ENCODE measurements at places on chromosomes 13 and 19.

- no peak for DNase-seq
Measured at GRCh38 chr13:72652681-72653080, 74.7 kb downstream of the MZT1 start.

DNA sequence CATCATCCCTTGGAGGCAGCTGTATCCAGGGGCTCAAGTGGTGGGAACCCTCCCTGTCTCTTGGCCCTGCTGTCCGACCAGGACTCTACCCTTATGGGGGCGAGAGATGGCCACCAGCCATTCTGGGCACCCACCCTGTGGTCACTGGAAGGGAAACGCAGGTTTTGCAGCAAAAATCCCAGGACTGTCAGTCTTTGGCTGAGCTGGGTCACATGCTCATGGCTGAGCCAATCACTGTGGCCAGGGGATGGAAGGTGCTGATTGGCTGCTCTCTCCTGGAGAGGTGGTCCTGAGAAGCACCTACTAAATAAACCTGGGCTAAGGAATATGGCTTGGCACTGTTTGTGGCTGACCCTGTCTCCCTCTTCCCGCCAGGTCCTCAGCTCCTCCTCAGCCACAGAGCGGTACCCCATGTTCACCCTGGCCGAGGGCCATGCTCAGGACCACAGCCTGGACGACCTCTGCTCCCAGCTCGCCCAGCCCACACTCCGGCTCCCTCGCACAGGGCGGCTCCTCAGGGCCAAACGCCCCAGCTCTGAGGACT is 8.9 kb downstream of the ATG4D start:
- no peak for DNase-seq

DNA sequence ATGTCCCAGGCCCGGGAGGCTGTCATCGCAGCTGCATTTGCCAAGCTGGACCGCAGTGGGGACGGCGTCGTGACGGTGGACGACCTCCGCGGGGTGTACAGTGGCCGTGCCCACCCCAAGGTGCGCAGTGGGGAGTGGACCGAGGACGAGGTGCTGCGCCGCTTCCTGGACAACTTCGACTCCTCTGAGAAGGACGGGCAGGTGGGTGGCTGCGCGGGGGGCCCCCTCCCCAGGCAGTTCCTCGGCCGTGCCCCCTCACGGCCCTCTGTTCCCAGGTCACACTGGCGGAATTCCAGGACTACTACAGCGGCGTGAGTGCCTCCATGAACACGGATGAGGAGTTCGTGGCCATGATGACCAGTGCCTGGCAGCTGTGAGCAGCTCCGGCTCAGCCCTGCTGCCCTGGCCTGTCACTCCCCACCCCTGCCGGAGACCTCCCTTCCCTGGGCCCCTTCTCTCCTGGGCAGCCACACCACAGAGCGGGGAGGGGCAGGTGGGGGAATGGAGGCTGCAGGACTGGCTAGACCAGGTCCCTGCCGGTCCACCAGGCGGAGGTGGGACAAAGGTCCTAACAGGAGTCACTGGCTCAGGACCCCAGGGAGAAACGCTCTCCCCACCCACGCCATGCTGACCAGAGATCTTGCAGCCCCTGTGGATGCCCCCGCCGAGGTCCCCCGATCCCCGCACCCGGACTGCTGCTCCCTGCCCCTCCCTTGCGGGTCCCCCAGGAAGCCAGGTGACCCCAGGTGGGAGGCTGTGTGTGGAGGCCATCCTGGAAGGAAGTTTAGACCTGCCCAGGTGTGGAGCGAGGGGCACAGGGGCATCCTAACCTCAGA is 1.1 kb downstream of the CAPS start:
- DNase-seq = no peak

GRCh38 chr19:16111909-16112752 is 442 bp downstream of the RAB8A start:
- DNase-seq = no peak

- no peak for DNase-seq
Measured at GRCh38 chr13:85567909-85568308, 231.3 kb downstream of the SLITRK6 start.

GRCh38 chr13:44191504-44192171 is 182.0 kb upstream of the SERP2 start:
- DNase-seq = no peak

GRCh38 chr19:13873834-13874515 is 3.0 kb upstream of the NANOS3 start:
- DNase-seq = no peak

DNA sequence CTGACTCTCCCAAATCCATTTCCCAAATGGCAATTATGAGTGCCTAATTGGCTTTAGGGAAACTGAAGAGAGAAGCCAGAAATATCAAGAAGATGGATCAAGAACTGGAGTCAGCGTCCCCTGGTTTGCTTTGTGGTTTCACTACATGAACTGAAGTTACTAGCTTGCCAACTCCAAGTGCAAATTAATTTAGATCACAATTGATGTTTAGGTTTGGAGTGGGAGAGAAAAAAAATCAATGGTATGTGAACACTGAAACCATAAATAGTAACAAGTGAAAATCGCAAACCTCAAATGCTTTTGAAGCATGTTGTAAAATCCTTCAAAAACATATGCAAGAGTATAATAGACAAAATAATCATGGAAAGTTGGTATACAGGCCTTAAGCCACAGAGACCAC is 1528.6 kb upstream of the SLC10A2 start:
- DNase-seq = no peak

DNA sequence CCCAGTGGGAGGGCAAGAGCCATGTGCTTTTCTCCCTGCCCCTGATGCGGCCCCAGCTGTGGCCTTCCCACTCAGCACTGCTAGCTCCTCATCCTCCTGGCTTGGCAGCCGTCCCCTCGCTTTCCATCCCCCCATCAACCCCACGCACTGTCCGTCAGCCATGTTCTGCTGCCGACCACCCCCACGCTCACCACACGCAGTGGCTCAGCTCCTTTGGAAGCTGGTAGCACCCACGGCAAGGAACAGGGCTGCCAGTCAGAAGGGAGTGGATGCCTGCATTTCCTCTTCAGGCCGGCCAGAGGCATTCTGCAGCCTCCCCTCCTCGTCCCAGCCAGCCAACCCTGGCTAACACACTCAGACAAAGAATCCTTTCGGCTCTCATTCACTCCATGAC is 6.3 kb downstream of the CALM3 start:
- DNase-seq = no peak

- no peak for DNase-seq
Measured at GRCh38 chr13:41312176-41312500, 1.1 kb downstream of the NAA16 start.

GRCh38 chr13:93889430-93889951 is 590.0 kb downstream of the DCT start:
- DNase-seq = no peak

- DNase-seq = no peak
Measured at GRCh38 chr13:67136157-67136556, 94.0 kb downstream of the PCDH9 start.

DNA sequence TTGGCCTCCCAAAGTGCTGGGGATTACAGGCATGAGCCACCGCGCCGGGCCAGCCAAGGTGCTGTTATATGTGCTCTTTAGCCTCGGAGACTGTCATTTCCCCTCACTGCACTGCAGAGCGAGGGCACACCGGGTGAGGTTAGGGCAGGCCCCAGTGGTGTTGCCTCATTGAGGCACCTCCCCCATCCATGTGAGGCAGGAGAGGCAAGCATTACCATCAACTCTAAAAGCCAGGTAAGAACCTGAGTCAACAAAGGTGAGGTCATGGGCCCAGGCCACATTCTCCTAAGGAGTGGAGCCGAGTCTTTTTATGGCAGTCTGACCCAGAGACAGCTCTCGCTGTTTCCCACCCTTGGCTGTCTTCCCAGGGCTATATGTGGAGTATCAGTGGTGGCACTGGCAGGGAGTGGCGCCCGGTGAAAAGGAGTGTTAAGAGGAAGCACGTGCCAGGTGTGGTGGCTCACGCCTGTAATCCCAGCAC is 10.9 kb downstream of the B3GNT8 start:
- no peak for DNase-seq

DNA sequence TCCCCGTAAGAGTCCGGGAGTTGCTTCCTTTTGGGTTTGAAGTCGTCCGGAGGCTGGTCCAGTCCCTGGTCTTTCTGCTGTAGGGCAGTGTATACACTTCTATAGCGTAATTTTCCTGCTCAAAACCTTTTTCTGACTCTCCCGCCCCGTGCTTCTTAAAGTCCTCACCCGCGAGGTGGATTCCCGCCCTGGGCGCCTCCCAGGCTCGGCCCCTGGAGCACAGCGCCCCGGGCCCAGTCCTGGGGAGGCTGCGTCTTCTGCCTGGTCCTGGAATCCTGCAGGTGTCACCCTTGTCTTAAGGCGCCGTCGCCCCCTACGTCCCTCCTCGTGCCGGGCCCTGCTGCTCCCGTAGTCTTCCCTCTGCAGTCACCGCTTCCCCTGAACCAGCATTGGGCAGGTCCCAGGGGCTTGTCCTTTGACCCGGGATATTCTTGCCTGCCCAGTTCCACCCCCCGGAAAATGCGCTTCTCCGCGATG is 34.4 kb upstream of the ZNF808 start:
- no peak for DNase-seq

GRCh38 chr13:95083758-95084157 is 217.5 kb downstream of the ABCC4 start:
- no peak for DNase-seq

GRCh38 chr13:52103386-52103785 is 25.5 kb downstream of the NEK5 start:
- DNase-seq = no peak

GRCh38 chr19:43779820-43780219 is 953 bp downstream of the KCNN4 start:
- DNase-seq = no peak

- DNase-seq = no peak
Measured at GRCh38 chr13:41426047-41426446, 31.3 kb upstream of the RGCC start.

DNA sequence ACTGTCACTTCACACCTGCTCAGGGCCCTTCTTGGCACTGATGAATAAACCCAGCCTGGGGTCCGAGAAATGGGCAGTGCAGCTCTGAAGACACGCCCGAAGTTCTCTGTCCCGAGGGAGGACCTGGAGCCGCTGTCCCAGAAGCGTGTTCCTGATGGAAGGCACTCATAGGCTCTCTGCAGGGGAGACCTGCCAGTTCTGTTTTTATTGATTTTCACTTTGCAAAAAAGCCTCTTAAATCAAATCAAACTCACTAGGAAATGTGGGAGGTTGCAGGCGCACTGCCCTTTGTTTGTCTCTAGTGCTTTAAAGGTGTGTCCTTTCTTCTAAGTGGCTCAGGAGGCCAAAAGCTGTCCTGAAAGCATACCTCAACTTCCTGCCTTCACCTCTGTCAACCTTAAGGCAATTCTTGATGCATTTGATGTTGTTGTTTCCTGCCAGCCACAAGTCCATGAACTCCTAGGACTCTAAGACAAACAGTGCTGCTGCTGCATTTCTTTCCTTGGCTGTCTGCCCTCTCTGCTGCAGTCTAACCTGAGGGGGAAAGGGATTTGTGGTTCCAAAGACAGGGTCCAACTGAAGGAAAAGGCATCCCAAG is 663.2 kb downstream of the UQCRFS1 start:
- DNase-seq = no peak
